IPS DF 6.9 (cell line): ENCODE measurements at places on chromosomes 7 and 10.

- DNase-seq, result no peak
Observed at GRCh38 chr10:14186245-14186644, 144.5 kb downstream of the FRMD4A start.

DNA sequence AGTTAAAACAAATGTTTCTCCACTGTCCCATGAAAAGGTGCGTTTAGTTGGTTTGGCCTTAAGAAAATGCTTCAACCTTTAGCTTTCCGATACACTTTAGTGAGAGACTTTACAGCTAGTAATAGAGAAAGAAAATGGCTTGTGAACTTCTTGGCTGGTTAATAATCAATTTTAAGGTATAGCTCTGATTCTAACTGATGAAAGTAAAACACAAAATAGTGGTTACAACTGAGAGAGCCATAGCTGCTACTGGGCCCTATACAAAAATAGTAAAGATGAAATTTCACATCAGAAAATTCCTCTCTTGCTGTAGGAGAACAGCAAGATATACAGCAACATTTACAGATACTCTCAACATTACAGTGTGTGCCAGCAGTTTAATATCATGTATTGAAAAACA lies 371.4 kb downstream of the PHTF2 start:
- DNase-seq, result no peak

DNA sequence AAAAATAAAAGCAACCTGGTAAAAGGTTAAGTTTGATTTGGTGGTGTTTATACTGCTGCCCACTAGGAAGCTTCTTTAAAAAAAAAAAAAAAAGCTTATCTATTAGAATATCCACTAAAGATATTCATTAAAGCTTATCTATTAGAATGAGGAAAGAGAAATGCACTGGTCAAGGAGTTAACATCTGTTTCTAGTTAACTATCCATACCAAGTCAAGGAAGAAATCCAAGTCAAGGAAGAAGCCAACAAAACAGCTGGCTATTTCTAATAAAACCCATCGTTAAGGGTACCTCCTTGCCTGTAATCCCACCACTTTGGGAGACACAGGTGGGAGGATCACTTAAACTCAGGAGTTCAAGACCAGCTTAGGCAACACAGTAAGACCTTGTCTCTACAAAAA lies 82.6 kb downstream of the JMJD1C start:
- DNase-seq, result no peak

- DNase-seq, result no peak
Observed at GRCh38 chr10:104342941-104343411, 4.7 kb upstream of the ITPRIP start.

DNA sequence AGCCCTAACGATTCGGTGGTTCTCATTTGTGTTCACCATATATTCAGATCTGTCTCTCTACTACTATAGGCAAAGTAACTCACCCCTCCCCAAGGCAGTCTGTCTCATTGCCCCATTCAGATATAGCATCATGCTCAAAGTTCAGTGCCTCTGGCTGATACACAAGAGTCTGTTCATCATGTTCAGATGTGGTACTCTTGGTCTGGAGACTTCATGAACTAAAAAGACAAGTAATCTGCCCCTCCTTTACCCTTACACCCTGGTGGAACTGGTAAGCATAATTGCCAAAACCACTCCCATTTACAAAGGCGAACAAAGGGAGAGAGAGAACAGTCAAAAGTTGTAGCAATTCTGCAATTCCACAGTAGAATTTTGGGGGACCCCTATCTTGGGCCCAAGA lies 29.9 kb downstream of the UMAD1 start:
- DNase-seq, result no peak

- no peak for DNase-seq
Observed at GRCh38 chr7:20131776-20132175, 85.4 kb downstream of the MACC1 start.

DNA sequence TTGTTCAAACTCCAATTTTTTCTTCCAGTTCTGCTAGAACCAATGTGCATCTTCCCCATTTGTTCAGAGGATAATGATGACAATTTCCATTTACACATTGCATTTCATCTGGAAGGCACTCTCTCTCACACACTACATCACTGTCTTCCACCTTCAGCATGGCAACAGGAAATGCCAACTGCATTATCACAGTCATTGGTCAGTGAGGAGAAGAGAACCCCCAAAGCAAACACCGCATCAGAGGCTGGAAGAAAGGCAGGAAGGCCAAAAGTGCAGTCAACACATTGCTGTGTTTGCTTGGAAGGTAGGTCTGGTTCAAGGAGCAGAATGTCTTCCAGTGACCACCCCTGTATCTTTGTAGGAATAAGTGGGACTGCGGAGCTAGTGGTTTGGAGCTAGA lies 192.2 kb upstream of the RHOBTB1 start:
- DNase-seq, result no peak

- DNase-seq, result no peak
Observed at GRCh38 chr10:120689777-120690529, 161.2 kb upstream of the WDR11 start.

GRCh38 chr7:75599244-75599781 lies 107.2 kb downstream of the SPDYE5 start:
- no peak for DNase-seq

GRCh38 chr10:6200440-6200733 lies 2.3 kb upstream of the PFKFB3 start:
- DNase-seq, result no peak

- no peak for DNase-seq
Observed at GRCh38 chr10:44759122-44759521, 152.0 kb upstream of the TMEM72 start.

- no peak for DNase-seq
Observed at GRCh38 chr10:52688899-52689298, 83.7 kb downstream of the MBL2 start.

DNA sequence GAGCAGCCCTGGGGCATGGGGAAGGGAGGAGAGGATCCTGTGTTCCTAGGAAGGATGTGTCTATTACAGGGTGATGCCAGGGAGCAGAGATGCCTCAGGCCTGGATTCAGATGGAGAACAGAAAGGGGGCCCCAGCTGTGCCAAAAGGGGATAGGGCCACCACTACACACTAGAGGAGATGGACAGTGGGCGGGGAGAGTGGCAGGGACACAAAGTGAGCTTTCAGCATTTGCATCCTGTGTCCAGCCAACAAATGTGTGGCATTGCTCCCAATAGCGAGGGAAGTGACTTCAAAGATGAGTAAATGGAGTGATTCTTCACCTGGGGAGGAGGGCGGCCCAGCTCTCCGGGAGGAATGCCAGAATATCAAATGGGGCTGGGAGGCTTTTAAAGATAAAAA lies 64.9 kb upstream of the WAPL start:
- DNase-seq, result no peak

DNA sequence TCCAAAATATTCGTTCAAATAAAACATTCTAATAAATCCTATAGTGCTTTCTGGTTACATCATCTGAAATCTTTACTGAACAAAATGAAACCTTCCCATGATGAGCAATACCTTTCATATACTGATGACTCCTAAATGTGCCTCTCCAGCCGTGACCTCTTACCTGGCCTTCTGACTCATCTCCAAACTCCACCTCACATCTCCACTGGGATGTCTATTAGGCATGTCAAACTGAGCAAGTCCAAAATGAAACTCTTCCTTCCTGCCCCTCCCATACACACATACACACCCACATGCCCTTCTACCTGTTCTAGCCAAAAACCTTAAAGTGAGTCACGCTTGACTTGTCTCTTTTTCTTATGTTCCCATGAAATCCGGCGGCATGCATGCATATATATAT lies 22.9 kb downstream of the GSAP start:
- DNase-seq, result no peak

GRCh38 chr10:132355297-132355696 lies 23.3 kb downstream of the LRRC27 start:
- no peak for DNase-seq

- no peak for DNase-seq
Observed at GRCh38 chr7:28812616-28813015, 145.5 kb downstream of the TRIL start.

- no peak for DNase-seq
Observed at GRCh38 chr10:20299034-20299736, 483.0 kb downstream of the PLXDC2 start.

DNA sequence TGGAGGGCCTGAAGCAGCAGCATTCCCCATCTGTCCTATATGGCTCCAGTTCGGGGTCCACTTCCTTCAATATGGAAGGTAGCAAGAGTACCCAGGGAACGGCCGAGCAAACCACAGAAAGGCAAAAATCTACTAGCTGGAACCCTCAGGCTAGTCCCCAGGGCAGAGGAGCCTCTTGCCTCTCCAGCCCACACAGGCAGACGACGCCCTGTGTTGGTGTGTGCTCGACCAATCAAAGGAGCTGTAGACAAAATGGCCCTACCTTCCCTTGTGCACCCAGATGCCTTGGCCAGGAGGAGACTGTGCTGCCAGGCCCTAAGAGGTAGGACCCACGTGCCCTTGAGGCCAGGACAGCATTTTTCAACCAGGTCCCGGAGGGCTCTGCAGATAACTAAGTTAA lies 91.5 kb downstream of the FAM53B start:
- DNase-seq, result no peak

DNA sequence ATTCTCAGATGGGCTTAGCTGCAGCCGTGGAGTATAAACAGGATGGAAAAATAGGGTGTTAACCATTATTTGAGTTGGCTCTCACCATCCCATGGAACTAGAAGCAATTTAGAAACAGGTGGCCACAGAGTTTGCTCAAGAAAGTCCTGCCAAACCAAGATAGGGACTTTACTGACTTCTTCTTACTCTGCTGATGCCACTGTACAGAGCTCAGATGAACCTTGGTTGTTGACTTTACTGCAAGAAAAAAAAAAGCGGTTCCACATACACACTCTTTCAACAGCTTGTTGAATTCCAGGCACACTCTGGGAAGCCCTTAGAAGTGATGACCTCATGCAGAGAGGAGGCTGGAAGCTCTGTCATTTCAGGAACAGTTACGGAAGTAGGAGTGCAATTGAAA lies 753.4 kb downstream of the NRG3 start:
- DNase-seq, result no peak

- DNase-seq, result no peak
Observed at GRCh38 chr10:46526682-46527038, 29.8 kb downstream of the GPRIN2 start.

DNA sequence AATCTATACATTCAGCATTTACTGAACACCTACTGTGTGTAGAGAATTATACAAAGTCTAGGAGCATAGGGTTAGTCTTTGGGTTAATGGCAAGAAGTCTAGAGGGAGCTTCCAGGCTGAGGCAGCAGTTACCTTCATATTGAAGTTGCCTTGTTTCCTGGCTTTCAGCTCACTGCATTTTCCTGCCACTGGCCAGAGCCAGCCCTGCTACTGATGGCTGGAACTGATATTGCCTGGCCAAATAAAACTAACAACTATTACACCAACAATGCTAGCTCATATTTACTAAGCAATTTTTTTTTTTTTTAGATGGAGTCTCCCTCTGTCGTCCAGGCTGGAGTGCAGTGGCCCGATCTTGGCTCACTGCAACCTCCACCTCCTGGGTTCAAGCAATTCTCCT lies 165.7 kb upstream of the ITGB1 start:
- no peak for DNase-seq

DNA sequence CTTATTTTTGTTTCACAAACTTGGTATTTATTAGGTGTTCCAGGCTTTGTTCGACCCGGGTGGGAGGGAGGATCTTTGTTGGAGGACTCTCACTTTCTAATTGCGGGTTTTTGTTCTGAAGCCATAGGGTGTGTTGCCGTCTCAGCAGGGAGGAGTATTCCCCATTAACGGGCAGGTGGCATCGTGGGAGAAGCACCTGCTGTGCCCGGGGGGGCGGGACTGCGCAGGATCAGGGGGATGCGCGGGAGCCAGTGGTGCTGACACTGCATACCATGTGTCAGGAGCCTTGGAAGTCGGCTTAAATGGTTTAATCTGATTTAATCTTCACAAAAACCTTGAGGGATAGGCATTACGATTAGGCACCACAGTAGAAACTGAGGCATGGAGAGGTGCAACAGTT lies 113.0 kb downstream of the MGMT start:
- DNase-seq, result no peak

- DNase-seq, result no peak
Observed at GRCh38 chr10:103040418-103040817, 122.3 kb downstream of the CNNM2 start.

DNA sequence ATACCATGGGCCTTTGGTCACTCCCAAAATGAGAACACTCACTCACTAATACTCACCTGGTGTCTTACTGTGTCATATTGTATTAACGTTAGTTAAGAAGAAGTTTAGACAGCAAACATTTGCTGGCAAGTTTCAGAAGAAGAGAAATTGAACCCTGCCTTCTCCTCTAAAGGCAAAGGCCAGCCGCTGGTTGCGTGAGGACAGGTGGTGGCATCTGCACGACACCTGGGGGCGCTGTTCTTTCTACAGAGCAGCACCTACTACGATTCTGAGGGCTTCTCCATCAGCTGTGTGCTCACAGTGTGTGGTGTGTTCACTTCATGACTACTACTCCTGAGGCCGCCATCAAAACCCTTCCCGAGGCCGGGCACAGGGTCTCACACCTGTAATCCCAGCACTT lies 17.9 kb upstream of the CLEC2L start:
- peak; percentile 52 for DNase-seq

DNA sequence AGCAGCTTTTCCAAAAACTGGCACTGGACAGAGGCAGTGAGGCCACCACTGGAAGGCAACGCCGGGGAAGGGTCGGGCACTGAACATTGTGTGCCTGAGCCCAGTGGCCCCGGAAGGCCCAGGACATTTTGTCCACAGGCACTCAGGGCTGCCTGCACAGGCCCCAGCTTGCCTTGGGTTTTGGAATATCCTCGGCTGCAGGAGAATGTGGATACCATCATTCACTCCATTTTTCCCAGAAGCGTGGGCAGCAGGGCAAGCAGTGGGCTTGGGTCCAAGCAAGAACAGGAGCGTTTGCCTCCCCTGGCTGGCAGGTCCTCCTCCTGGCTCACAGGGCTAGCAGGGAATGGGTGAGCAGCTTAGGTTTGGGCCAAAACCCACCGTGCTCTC lies 147.4 kb downstream of the EBF3 start:
- DNase-seq, result no peak

DNA sequence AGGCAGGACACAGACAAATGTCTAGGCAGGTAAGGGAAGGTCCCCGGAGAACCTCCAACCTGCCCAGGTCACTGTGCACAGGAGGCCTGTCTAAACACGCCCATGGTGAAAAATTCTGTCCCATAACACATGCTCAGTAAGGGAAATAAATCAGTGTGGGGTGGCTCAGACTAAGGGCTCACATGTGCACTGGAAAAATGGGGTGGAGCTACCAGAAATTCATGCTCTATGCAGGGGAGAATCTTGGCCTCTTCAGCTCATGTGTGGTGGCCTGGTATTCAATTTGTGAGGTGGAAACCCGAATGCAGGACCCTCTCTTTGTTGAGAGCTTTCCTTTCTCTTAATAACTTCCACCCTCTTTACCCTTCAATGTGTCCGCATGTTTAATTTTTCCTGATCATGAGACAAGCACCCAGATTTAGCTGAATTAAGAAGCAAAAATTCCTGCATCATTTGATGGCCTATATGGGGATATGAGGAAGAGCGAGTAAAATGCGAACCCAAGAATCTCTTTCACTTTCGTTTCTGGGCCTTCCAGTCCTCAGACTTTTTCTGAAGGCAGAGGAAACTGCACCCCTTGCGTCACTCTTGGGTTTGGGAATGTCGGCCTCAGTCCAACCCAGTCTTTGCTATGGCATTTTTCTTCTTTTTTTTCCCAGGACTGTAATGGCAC lies 163.2 kb downstream of the DGKB start:
- DNase-seq, result no peak

GRCh38 chr7:27418541-27418940 lies 175.9 kb downstream of the EVX1 start:
- no peak for DNase-seq

GRCh38 chr7:7858559-7858958 lies 110.0 kb upstream of the GLCCI1 start:
- DNase-seq, result no peak

- no peak for DNase-seq
Observed at GRCh38 chr7:141478845-141479244, 72.4 kb upstream of the AGK start.
